ENCODE measurements at places on chromosomes 7 and 10.

DNA sequence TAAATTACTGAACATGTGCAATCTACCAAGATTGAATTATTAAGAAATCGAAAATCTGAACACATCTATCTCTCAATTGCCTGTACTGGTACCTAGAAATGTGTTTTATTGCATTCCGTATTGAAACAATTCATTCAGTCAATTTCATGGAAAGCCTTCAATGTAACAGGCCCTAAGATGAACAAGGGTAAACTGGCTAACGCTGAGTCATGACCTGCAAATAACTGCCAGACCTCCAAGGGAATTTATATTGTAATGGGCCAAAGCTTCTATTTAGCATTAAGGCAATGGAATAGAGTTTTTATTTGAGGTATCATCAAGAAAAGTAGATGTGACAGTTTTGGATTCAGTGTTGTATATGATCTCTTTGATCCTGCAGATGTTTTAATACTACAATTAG, 49.9 kb upstream of the CD36 start:
- DNase-seq, result no peak

DNA sequence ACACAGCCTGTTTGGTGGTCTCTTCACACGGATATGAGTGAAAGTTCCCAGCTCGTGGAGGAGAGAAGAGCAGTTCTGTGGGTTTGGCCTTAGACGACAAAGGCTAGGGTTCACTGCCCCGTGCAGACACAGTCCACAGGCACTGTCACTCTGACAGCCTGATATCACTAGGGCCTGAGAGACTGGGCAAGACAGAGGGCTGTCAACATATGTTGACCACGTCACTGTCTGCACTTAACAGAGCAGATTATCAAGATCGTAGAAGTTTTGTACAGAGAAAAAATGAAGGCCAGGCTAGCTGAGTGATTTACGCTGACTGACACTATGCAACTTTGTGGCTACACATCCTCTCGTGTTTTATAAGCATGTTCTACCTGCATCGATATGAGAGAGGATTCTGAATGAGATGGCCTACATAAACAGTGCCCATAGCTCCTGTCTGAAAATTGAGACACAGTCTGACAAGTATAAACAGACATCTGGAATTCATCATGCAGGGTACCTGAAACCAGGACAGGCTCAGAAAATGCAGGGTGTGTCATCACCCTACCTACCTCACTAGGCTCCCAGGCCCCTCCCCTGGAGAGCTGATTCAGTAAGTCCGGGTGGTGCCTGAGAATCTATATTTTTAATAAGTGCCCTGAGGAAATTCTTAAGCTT, 120.0 kb downstream of the SGMS1 start:
- no peak for DNase-seq

GRCh38 chr10:33684211-33684611, 349.7 kb upstream of the NRP1 start:
- DNase-seq, result no peak

DNA sequence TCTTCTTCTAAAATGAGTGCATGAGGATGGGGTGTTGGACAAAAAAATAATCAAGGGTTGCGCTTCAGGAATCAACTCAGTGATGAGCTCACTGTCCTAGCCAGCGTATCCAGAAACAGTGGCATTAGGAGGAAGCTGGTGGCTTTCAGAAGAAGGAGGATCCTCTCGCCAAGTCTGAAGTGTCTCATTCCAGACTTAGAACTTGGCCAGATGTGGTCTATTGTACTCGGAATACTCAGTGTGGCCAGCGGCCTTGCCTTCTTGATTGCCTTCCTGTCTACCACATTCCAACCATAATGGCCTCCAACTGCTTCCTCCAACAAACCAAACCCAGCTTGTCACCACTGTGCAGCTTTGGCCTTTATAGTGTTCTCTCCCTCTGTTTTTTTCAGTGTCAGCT, 732.4 kb downstream of the KCNMA1 start:
- no peak for DNase-seq

GRCh38 chr10:114779803-114780576, 41.6 kb upstream of the FHIP2A start:
- no peak for DNase-seq

GRCh38 chr10:6363511-6363910, 160.8 kb downstream of the PFKFB3 start:
- no peak for DNase-seq

DNA sequence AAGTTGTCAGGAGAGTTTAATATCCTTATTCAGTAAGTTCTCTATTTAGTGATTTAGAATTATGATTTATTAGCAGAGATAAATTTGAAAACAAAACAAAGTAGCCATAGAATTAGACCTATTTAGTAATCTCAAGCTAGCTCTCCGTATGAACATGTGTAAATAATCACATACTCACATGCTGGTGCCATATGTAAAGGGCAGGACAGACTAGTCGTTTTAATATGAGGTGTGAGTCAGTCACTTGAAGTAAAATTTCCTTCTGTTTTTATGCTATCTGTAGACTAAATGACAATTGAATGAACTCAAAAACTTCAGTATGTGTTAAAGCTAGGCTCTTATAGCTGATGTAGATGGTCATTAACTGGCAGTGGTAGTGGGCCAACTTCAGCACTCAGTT, 67.1 kb downstream of the WAC start:
- DNase-seq, result no peak
